ENCODE measurements at places on chromosomes 13 and 19.

- no peak for DNase-seq
Observed at GRCh38 chr13:27961227-27962085, 7.7 kb downstream of the CDX2 start.

DNA sequence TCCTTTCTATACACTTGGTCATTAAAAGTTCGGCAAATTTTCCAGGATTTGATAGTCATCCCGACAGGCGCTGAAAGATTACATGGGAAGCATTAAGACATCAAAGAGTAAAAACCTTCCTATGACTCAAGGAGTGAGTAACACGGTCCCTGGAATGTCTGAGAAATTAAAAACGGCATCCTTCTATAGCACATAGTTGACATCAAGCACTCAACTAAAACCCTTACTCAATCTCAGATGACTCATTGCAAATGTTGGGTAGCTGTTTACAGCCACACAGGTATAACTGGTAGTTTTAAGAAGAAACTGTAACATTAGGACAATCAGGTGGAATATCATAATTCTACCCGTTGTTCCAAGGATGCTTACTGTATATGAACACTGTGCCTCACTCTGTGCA, 6.4 kb upstream of the LGALS13 start:
- DNase-seq, result no peak

- no peak for DNase-seq
Observed at GRCh38 chr13:44128552-44129001, 245.0 kb upstream of the SERP2 start.

GRCh38 chr19:51780270-51780669, 14.7 kb upstream of the FPR3 start:
- DNase-seq, result no peak

GRCh38 chr19:19732579-19733501, at the start of gene ZNF14:
TSS of gene ZNF14 (minus strand) at chr19:19733112. CDS start at chr19:19732958, 154 bp downstream.
- DNase-seq, result peak; percentile 89

GRCh38 chr19:39409208-39410016, 2.8 kb downstream of the ZFP36 start:
- peak; percentile 54 for DNase-seq

- DNase-seq, result no peak
Observed at GRCh38 chr13:58474581-58474980, 843.0 kb downstream of the PCDH17 start.

GRCh38 chr13:77062097-77062496, 35.1 kb upstream of the FBXL3 start:
- DNase-seq, result no peak

- DNase-seq, result no peak
Observed at GRCh38 chr13:65154661-65155447, 2075.3 kb downstream of the PCDH9 start.

GRCh38 chr13:50323440-50324065, 308.3 kb downstream of the KCNRG start:
- no peak for DNase-seq

DNA sequence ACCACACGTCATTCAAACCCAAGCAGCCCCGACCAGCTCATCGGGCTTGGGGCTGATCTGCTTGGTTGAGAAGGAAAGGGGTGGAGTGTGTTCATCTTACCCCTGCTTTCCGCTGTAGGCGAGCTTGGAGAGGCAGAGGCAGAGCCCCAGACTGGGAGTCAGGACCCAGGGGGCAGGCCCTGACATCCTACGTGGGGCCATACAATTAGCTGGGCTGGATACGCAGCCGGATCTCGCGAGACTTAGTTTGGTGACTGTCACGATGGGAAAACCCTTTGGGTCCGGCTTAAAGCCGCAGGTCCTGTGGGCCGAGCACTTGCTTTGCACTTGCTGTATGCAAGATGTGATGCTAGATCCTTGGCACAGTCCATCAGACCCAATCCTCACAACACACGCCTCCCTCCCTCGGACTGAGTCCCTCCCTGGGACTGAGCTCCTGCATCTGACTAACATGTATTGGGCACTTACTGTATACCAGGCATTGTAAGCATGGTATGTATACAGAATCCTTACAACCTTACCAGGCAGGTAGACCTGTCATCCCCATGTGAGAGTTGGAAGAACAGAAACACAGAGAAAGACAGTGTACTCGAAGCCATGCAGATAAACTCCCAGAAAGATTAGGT, 3.7 kb downstream of the CEACAM16 start:
- DNase-seq, result no peak

GRCh38 chr13:113551081-113552000, 33.2 kb upstream of the TFDP1 start:
- no peak for DNase-seq

- DNase-seq, result no peak
Observed at GRCh38 chr13:79908381-79908780, 427.4 kb downstream of the NDFIP2 start.

GRCh38 chr13:50685491-50685890, 158.0 kb downstream of the DLEU7 start:
- DNase-seq, result peak; percentile 76

DNA sequence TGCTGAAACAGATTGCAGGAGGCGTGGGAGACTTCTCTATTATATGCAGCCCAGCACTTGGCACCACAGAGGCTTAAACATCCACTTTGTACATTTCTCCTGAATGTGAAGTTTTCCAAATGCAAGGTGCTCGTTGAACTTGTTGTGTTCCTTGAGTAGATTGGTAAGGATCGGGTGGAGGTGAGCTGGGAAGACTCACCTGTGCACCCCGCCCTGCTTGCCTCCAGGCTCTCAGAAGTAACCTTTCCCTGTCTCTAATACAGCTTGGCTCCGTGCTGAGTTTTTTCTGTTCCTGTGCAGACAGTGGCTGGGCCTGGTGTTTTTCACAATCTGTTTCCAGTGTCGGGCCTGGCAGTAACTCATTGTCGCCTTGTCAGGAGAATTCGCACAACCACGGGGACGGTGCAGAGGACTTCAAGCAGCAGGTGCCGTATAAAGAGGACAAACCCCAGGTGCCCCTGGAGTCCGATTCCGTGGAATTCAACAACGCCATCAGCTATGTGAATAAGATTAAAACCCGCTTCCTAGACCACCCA, 12.3 kb downstream of the SIN3B start:
- DNase-seq, result no peak
